Stimulated activated CD4-positive, alpha-beta T cell treated with anti-CD3 and anti-CD28 coated beads, Interleukin-1b, Interleukin-23, amount 100 ng/mL, for 1 hour (primary cell): ENCODE measurements at places on chromosomes 2 and 18.

DNA sequence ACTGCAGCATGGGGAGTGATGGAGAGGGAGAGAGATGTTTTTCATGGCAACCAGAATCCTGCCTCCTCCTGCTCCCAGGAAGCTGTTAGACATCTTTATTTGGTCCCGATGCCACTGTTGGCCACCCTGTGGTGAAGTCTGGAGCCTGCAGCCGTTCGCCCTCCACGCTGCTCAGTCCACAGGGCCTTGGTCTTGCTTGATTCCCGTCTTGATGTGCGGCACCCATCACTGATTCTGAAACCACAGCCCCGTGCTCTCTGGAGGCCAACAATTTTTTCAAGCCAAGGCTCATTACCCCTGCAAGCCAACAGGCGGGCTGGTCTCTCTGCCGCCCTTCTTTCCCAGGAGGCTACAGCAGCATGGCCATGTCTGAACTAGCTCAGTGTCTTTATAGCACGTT is 24.5 kb downstream of the SIGLEC15 start:
- no peak for DNase-seq

DNA sequence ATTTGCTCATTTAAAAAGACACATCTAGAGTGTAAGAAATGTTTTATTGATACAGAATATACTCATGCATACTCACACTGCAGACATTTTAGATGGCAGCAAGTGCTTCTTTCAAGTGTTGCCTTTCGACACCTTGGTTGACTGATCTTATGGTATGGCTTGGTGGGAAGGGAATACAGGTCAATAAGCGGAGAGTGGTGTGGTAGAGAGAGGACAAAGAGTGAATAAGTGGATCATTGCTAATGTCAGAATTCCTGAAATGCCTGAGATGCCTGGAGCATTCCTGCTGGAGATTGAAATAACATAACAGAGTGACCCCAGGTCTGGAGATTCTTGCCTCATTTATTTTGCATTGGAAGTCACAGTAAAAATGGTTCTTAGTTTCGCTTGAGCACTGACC is 76.7 kb downstream of the RND3 start:
- no peak for DNase-seq

- DNase-seq: no peak
These were observed 147.2 kb downstream of the SMAD7 start for GRCh38 chr18:48803518-48803917.

DNA sequence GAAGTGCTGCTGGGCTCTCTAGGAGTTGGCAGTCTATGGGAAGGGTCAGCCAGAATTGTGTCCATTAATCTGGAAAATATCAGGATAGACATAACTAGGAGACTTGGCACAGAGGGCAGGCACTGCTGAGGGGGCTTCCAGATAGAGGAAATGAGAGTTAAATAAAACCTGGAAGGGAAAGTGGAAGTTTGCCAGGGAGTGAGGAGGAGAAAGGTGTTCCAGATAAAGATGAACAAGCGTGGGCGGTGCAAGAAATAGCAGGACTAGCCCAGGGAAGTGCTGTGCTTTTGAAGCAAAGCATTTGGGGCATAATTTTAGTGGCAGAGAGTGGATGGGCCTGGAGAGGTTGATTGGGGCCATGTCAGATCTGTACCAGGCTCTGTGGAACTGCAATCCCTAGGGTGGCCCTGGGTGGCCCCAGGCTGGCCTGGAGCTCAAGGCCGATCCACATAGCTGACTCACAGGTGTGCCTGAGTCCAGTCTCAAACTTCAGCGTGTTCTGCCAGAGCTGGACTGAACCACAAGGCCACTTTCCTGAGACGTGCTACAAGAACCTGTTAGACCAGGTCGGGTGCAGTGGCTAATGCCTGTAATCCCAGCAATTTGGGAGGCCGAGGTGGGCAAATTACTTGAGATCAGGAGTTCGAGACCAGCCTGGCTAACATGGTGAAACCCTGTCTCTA is 26.9 kb downstream of the GALM start:
- DNase-seq: no peak

GRCh38 chr2:71347517-71347916 is 15.9 kb downstream of the ZNF638 start:
- no peak for DNase-seq

DNA sequence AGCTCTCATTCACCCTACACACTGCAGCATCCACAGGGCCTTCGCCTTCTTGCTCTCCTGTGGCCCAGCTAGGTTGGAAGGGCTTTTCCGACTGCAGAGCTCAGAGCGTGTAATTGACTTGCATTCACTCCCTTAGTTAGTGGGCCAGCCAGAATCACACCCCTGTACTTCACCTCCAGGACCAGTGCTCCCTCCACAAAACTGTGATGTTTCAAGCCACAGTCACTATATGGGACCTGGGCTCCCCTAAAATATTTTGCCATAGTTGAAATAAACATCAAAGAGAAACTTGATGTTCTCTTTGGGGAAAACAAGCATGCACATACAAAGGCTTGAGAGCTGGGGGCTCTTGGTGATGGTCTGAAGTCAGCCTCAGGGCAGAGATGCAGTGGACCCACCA is 69.7 kb upstream of the POU3F3 start:
- DNase-seq: no peak

DNA sequence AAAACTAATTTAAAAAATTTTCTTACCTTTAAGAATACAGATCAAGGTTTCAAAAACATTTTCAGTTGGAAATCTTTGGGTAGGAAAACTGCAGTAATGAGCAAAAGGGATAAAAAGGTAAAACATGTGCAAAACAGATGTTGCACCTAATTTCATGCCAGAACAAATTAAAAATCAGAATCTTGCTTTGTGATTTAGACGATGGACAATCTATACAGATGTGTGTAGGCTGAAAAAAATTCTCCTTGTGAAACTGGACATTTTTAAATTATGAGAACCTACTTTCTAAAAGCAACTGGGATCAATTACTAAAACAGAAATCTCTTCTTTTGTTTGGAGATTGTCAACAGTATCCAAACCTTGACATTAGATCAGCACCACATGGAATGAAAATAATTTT is 183.2 kb upstream of the ITGA4 start:
- DNase-seq: no peak

DNA sequence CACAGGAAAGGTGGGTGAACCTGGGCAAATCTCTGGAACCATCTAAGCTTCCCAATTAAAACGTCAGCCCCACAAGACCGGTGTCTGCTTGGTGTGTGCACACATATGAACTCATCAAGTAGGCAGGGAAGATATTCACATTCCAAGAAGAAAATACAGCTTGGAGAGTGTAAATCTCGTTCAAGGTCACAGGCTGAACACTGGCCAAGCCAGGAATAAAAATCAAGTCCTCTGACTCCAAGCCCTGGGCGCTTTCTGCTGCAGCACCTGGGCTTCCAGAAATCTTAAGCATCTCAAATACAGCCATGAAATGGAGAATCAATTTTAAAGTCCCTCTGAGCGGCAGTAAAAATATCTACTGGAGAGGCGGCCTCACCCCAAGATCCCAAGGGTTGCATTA is 150.9 kb downstream of the TWIST2 start:
- no peak for DNase-seq

GRCh38 chr18:58980991-58981390 is 116.3 kb downstream of the ZNF532 start:
- DNase-seq: no peak

- DNase-seq: no peak
These were observed 122.3 kb upstream of the DDX18 start for GRCh38 chr2:117692001-117692763.

- DNase-seq: no peak
These were observed 177.6 kb upstream of the PKDCC start for GRCh38 chr2:41870265-41870585.

DNA sequence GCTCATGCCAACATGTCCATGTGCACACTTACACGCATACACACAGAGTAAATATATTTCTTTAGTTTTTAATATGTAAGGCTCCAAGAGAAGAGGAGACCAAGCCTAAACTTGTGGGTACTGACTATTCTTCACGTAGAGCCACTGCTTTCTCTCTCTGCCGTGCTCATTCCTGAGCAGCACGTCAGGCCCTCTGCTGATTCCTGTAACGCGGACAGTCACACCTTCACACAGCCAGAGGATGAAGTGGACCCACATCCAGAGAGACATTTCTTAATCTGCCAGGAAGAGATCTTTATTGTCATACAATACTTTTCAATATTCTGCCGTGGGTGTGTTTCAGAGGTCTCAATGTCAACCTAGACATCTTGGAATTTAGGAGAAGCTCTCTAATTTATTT is 560.7 kb downstream of the STK39 start:
- DNase-seq: no peak

DNA sequence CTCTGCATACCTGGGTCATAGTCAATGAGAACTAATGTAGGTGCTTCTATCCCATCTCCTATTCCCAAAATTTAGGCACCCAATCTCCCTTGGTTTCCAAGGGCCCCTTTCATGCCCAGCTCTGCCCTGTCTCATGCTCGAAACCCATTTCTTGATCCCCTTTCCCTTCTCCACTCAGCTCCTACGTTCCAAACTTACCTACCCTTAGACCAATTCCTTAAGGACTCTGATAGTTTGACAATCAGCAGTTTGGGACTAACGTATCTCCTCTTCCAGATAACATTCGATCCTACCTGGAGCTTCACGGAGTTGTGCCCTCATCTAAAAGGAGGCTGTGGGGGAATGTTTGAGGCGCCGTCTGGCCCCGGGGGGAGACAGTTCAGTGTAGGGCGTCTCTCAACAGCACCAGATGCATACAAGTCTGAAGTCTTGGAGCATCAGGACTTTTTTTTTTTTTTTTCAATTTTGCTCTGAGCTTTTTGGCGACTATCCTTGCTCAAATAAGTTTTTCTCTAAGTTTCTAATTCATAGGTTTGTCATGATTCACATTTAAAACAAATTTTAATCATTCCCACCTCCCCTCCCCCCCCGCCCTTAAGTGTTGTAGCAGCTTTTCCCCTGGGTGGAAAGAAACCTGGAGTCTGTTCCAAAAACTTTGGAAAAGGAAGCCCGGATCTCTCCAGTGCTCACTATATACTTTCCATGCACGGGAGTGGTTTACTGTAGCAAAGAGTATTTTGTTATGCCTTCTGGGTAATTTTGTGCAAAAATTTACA is 141.2 kb upstream of the LGALSL start:
- DNase-seq: no peak

- DNase-seq: no peak
These were observed 77.8 kb upstream of the TMEM87B start for GRCh38 chr2:111977240-111977639.

DNA sequence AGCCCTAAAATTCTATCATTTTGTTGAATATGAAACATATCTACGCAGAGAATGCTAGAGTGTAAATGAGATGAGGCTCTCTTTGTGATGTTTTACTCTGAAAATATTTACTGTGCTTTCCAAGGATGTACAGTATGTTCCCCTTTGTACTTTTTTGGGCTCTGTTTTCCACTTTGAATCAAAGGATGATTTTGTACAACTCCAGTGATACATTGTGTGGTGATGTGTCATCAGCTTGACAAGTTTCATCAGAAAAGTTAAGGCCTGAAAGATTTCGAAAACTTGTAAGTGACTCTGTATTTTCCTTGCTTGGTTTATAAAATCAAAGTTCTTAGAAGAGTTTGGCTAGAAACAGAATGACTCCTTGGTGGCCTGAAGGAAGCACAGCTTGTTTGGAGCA is 206.3 kb downstream of the LTBP1 start:
- no peak for DNase-seq

GRCh38 chr2:73176205-73176880 is 26.0 kb upstream of the NOTO start:
- no peak for DNase-seq

DNA sequence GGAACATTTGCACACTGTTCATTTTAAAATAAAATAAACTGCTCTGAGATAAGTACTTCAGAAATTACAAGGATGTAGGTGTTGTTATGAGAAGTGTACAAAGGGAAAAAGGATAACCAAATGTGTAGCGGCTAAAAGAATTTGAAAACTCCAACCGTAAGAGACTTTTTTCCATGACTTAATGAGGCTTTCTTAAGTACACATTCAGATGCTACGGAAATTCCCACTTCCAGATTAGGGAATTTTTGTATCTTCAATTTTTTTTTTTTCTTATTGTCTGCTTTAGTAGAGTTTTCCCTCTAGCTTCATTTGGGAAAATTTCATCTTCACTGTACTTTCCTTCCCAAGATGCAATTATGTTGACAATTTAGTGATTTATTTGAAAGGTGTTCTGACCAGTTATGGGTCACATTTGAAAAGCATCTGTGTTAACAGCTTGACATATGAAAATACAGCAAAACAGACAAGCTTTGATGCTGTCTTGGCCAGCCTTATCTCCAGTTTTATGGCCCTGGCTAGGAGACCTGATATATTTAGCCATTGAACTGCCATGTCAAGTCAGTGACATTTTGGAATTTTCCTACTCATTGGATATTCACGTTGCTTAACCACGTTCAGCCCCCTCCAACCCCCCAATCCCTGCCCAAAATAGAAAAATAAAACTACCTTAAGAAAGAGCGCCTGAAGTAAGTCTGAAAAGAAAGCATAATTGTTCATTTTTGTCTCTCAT is 105.6 kb downstream of the FEZ2 start:
- no peak for DNase-seq

- peak; percentile 47 for DNase-seq
These were observed 37.5 kb upstream of the ZBTB7C start for GRCh38 chr18:48446582-48447225.

DNA sequence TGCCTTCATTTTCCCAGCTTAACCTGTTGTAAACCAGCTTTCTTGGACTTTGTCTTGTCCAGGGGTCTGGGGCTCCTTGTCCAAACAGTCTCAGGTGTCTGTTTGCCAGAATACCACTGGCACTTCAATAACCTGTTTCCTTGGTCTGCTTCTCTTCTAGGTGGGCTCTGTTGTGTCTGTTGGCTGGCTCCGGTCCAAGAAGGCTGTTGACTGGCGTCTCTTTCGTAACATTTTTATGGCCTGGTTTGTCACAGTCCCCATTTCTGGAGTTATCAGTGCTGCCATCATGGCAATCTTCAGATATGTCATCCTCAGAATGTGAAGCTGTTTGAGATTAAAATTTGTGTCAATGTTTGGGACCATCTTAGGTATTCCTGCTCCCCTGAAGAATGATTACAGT is 17.0 kb downstream of the SLC20A1 start:
- no peak for DNase-seq

GRCh38 chr2:128469203-128469602 is 150.5 kb upstream of the HS6ST1 start:
- no peak for DNase-seq

DNA sequence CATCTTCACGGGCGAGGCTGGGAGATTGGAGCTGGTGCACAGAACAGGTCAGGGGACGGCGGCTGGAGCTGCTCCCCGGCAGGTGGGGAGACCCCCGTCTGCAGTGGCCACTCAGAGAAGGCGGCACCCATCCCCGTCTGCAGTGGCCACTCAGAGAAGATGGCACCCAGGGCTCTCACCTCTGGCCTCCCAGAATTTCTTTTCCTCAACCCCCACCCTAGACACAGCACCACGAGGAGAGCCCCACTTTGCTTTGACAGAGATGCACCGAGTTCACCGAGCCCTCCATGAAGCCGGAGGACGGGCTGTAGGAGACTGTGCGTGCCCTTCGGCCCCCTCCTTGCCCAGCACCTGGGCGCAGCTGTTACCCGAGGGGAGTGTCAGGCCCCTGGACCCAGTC is 201.6 kb upstream of the SALL3 start:
- DNase-seq: no peak
